Stimulated activated CD4-positive, alpha-beta T cell treated with anti-CD3 and anti-CD28 coated beads, Interleukin-1b, Interleukin-23, amount 100 ng/mL, for 1 hour (primary cell): ENCODE measurements at places on chromosomes 3 and 15.

DNA sequence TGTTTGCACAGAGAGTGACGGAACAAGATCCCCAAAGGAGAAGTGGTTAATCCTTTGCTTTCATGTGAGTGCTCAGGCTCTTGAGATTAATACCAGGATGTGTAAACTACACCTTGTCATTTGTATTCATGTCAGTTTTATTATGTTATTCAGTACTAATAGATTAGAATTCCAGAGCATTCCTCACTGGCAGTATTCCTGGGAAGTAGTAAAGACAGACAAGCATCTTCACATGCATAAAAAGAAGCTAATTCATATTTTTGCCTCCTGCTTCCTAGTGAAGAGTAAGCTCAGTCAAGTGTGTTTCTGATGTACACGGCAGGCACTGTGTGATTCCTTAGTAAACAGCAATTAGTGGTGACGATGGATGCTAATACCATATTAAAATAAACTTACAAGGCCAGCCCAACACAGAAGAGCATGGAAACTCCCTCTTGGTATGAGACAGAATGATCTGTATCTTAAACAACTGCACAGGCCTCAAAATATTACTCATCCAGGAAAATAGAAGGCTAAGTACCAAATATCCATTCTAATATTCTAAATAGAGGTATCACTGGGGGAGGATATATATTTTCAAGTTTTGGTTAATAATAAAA, 336.8 kb upstream of the MCTP2 start:
- DNase-seq = no peak

DNA sequence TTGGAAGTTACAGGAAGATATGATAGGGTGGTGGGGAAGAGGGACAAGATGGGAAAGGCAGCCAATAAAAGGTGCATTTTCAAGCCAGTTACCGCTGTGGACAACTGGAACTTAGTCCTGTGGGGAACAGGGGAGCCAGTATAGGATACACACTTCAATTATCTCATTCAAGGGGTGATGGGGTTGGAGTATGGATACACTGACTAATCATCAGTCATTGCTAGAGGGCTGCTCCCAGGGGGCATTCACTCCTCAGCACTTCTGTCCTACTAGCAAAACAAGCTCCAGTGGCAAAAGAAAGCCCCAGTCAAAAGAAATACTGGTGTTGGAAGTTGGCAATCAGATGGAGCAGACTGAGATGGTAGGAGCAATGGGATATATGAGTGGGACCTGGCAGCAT, 183.4 kb upstream of the GADL1 start:
- no peak for DNase-seq

DNA sequence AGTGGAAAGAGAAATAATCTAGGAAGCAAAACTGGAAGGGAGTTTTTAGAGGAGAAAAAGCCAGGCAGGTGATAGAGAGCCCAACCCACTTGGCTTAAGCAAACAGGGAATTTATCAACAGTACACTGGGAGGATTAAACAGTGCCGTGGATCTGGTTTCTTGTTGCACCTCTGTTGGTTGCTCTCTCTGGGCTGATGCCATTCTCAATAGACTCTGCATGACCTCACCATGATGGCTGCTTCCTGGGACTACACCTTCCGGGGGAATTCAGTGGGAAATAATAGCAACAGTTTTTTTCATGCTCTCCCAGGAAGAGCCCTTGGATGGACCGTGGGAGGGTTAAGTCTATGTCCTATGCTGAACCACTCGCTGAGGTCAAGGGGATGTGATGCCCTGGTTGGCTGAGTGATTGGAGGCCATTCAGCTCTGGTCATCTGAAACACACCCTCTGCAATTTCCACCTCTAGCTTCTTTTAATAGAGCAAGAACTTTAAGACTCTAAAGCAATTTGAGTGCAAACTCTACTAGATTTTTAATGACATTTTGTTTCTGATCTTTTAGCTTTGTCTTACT, 74.2 kb downstream of the EPHB1 start:
- no peak for DNase-seq

- DNase-seq = no peak
These were observed 34.8 kb upstream of the WNT5A start for GRCh38 chr3:55521738-55522421.

DNA sequence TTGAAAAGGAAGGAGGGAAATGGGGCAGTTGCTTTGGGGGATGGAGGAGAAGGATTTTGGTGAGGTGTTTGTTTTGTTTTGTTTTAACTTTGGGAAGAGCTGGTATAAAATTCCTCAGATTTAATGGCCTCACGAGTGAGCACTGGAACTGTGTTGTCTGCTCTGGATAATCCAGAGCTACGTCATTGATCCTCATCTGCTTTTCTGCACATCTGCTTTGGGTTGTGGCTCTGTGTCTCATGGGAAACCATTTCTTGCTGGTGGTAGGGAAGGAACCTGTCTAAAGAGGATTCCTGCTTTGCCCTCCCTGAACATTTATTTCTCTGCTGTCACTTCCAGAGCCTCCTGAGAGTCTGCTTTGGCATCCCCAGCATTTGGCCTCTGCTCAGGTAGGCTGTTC, 3.1 kb downstream of the SNRK start:
- no peak for DNase-seq

DNA sequence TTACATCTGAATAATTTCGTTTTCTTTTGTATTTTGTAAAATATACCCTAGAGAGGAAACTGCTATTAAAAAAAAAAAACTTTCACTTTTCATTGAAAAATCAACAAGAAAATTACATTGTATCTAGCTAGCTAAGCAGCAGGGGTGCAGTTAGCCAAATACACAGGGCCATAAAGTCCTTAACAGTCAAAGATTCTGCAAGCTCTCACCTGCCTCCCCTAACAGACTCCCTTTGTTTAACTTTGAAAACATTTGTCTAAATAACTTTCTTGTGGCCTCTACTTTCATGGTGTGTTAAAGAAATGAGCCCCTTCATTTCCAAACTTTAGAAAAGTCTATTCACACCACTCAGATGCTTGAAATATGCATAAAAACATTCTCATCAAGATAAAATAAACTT, 23.3 kb downstream of the CBLB start:
- no peak for DNase-seq

DNA sequence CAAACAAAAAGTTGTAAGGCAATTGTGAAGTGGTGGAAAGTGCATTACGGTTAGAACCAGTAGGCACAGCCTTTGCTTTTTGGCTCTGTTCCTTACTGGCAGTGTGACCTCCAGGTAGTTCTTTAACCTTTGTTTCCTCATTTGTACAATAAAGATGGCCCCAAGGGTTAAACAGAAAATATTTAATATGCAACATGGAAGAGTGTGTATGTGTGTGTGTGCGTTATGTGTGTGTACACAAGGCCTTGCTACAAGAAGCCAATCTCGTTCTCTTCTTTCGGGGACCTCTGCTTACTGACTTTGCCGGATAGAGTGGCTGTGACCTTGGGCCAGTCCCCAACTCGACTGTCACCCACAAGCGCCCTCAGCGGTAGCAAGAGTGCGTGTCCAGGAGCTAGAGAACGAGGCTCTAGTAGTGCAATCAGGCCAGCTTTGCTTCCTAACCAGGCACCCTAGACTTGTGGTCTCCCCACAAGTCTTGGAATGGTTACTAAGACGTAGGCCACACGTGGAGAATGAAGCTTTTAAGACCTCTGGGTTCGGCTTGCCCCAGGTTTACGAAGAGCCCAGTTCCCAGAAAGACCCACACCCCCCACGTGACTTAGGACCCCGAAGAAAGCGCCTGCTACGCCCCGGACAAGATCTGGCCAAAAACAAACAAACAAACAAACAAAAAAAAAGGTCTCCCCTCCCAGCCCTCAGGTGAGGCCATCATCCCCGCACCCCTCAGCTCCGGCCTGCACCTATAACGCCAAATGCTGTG, 593 bp downstream of the CIAO2A start:
- DNase-seq = no peak

GRCh38 chr15:26595611-26596010, 177.3 kb downstream of the GABRB3 start:
- DNase-seq = no peak

- no peak for DNase-seq
These were observed 8.5 kb downstream of the KLHL18 start for GRCh38 chr3:47291158-47291753.

GRCh38 chr3:9078561-9079240, 115.4 kb upstream of the RAD18 start:
- no peak for DNase-seq

DNA sequence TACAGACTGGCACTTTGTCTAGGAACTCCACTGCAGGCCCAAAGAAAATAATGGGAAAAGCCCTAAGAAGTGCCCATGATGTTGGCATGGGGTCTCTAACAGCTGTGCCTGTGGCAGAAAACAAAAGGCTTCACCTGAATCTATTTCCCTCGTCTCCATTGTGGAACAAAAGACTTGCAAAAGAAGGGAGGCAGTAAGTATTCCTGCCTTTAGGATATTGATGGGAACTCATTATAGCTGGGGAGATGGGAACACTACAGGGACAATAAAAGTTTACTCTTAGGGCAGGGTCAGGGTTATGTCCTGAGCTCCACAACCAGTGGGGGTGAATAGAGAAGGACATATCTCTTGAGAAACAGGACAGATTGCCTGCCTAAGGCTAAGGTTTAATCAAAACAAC, 930.6 kb upstream of the EPHA6 start:
- DNase-seq = no peak

- no peak for DNase-seq
These were observed 146.3 kb upstream of the RGMA start for GRCh38 chr15:93235269-93235668.

GRCh38 chr3:37770336-37770735, 91.3 kb upstream of the CTDSPL start:
- DNase-seq = no peak

GRCh38 chr3:119529883-119530282, 29.5 kb downstream of the CD80 start:
- no peak for DNase-seq

DNA sequence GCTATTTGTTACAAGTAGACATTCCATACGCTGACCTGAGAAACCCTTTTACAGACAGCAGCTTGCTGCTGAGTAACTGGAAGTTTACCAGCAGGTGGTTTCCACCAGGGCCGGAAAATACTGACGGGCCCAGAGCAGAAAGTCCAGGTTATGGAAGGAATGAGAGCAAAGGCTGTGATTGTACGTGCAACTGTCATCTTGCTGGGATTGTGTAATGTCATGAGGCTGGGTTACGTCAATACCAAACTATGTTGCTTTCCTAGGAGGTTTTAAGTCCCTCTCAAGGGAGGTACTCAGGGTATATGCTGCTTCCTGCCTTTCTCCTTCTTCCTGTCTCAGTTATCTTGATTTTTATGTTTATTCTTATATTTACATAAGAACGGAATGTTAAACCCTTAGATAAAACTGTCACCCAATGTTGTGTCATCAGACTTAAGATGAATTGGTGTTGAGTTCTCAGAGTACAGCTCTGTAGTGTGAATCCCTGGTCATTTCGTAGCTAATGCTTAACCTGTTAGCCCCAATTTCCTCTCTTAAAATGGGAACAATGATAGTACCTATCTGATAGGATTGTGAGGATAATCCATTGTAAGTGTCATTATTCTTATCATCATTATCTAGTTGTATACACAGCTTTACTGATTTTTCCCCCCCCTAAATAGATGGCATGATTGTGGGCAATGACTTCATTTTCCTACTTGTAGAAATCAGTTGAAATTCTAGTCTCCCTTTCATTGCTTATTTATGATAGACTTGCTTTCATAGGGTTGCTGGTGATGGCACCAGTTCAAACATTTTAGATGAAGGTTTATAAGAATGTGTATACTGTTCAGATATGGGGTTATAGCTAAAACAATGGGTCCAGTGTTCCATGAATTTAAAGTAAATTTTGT, 101.4 kb downstream of the FNDC3B start:
- DNase-seq = no peak

GRCh38 chr3:154952553-154952952, 127.6 kb upstream of the MME start:
- DNase-seq = no peak
